Central memory CD8-positive, alpha-beta T cell (primary cell): ENCODE measurements at places on chromosomes 6 and 20.

- no peak for DNase-seq
Measured at GRCh38 chr20:7387638-7388193, 552.5 kb downstream of the HAO1 start.

DNA sequence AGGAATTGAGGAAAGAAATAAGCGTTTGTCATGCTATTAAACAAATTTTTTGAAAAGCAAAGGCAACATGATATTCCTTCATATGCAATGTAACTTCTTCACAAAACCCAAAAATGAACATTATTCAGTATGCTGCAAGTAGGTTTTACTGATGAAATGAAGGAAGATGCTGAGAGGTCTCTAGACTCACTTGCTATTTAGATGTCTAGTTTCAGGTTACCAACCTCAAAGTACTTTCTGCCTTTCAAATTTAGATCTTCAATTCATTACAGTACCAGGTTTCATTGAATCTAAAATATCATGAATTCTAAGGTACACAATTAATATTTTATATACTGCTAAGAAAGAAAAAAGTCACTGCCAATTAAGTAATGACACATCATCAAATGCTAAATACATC is 39.9 kb downstream of the MYO6 start:
- no peak for DNase-seq

- DNase-seq, result no peak
Measured at GRCh38 chr20:64091770-64092169, 7.6 kb upstream of the LKAAEAR1 start.

- no peak for DNase-seq
Measured at GRCh38 chr6:46704562-46704961, 16.9 kb downstream of the TDRD6 start.

DNA sequence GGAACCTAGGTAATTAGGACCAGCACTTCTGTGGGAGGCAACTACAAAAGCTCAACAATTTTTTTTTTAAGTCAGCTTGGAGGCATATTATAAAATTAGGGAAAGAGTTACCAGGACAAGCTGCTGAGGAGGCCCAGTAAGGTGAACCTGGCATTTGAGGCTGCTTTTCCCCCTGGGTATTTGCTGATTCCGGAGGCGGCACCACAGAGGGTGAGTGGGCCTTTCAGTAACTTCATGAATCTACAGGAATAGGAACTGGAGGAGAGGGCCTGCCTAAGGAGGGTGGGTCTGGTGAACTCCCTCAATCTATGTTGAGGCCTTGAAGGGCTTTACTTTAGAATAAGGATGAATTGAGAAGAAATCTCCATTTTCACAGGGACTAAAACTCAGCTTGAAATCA is 14.6 kb downstream of the TSPYL4 start:
- DNase-seq, result no peak

GRCh38 chr6:40524797-40525585 is 62.2 kb downstream of the LRFN2 start:
- DNase-seq, result no peak

GRCh38 chr6:52407467-52407866 is 12.7 kb upstream of the EFHC1 start:
- DNase-seq, result no peak

- no peak for DNase-seq
Measured at GRCh38 chr6:109356237-109356636, 26.0 kb downstream of the CD164 start.

GRCh38 chr6:78062993-78063392 is 410.2 kb downstream of the MEI4 start:
- DNase-seq, result no peak

- DNase-seq, result no peak
Measured at GRCh38 chr6:128350416-128351254, 169.8 kb downstream of the PTPRK start.

- DNase-seq, result no peak
Measured at GRCh38 chr20:39294137-39294725, 332.1 kb downstream of the DHX35 start.

DNA sequence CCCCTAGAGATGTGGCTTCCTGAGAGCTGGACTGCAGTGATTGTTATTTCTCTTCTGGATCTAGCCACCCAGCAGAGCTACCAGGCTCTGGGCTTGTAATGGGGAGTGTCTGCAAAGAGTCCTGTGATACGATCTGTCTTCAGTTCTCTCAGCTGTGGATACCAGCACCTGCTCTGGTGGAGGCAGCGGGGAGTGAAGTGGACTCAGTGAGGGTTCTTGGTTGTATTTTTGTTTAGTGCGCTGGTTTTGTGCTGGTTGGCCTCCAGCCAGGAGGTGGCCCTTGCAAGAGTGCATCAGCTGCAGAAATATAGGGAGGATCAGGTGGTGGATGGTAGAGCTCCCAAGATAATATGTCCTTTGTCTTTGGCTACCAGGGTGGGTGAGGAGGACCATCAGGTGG is 33.7 kb downstream of the PAX1 start:
- DNase-seq, result no peak

GRCh38 chr6:143357152-143357551 is 93.3 kb downstream of the ADAT2 start:
- DNase-seq, result no peak

DNA sequence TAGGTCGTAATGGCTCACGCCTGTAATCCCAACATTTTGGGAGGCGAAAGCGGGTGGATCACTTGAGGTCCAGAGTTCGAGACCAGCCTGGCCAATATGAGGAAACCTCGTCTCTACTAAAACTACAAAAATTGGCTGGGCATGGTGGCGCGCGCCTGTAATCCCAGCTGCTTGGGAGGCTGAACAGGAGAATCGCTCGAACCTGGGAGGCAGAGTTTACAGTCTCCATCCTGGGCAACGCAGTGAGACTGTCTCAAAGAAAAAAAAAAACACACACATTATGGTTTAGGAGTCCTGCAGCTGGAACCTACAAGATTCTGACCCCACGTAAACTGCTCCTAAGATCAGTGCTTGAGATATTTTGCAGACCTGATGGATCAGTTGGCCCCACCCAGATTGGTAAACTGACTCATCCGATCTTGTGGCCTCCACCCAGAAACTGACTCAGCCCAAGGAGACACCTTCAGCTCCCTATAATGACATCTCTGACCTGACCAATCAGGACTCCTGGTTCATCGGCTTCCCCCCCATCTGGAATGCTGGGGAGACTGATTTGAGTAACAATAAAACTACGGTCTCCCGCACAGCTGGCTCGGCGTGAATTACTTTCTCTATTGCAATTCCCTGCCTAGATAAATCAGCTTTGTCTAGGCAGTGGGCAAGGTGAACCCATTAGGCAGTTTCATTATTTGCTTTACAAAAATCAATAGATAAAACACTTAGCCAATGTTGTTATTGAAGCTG is 96.2 kb upstream of the BTN3A2 start:
- DNase-seq, result no peak

GRCh38 chr20:31881945-31882344 is 11.5 kb downstream of the TTLL9 start:
- DNase-seq, result no peak

DNA sequence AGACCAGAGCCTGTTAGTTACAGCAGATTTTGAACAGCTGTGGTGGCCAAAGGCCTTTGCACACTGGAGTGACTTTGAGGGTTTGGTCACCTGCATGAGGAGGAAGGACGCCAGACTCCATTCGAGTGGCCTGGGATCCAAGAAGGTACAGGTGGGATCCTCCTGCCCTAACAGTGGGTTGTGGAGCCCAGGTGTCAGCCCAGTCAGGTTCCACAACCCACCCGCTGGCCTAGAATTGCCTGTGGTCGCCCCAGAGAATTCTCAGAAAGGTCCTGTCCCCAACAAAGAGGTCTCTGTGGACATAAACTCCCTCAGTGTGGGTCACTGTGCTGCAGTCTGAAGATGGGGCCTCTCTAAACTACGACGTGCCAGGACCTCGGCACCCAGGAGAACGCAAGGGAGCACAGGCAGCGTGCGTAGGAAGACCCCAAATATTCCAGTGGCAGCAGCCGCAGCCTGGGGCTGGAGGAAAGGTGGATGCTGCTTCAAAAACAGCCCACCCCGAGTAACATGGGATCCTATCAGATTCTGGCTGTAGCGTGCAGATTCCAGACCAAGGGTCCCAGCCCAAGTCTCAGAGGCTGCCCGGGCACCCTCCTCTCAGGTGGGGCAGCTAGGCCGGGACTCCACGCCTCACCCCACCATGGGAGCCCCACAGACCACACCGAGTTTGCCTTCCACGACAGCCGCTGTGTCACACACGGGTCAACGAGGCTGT is 16.0 kb downstream of the ACSS1 start:
- no peak for DNase-seq
